ENCODE measurements at places on chromosomes 12 and 14.

DNA sequence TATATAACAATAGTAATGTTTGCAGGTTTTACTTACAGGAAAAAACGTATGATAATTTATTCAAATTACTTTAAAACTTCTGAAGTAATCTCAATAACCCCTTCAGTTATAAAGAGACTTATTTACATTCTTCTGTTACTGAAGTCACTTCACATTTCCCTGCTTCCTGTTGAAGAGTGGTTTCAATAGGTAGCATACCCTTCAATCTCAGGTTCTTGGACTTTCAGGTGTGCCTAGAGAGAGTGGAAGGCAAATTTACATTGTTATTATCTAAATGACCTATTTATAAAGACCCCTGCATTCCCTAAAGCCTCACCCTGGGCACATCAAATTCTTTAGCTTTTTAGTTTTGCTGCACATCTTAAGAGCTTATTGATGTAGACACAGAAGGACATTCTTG, 137.6 kb upstream of the AEBP2 start:
- DNase-seq, result no peak

DNA sequence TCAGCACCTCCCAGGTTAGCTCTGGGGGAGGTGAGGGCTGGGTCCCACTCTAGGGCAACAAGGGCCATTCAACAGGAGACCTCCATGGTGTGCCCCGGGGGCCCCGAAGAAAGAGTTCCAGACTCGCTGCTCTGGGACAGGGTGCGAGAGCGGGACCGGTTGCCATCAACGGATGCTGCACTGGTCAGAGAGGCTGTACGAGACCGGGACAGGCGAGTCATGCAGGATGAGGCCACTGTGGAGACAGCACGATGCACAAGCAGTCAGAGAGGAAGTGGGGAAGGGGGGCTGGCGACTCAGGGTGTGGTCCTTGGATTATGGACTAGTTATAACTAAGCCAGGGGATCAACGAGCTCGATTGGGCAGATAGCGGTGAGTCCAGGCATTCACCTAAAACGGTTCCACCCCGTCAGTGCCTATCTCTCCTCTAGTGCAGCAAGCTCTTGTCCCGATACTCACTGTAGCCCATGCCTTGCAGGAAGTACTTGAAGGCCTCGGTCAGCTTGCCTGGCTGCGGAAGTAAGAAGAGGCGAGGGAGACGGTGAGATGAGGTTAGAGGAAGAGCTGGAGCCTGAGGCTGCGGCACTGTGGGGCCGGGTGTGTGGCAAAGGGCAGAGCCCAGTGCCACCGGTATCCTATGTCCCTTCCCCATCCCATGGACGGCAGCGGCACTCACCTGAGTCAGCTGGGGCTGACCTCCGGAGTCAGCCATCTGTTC, 7.2 kb downstream of the NDRG2 start:
- DNase-seq, result no peak

GRCh38 chr12:115017346-115017745, 333.4 kb upstream of the TBX3 start:
- no peak for DNase-seq

- no peak for DNase-seq
Measured at GRCh38 chr14:76829013-76829365, 2.8 kb downstream of the LRRC74A start.

DNA sequence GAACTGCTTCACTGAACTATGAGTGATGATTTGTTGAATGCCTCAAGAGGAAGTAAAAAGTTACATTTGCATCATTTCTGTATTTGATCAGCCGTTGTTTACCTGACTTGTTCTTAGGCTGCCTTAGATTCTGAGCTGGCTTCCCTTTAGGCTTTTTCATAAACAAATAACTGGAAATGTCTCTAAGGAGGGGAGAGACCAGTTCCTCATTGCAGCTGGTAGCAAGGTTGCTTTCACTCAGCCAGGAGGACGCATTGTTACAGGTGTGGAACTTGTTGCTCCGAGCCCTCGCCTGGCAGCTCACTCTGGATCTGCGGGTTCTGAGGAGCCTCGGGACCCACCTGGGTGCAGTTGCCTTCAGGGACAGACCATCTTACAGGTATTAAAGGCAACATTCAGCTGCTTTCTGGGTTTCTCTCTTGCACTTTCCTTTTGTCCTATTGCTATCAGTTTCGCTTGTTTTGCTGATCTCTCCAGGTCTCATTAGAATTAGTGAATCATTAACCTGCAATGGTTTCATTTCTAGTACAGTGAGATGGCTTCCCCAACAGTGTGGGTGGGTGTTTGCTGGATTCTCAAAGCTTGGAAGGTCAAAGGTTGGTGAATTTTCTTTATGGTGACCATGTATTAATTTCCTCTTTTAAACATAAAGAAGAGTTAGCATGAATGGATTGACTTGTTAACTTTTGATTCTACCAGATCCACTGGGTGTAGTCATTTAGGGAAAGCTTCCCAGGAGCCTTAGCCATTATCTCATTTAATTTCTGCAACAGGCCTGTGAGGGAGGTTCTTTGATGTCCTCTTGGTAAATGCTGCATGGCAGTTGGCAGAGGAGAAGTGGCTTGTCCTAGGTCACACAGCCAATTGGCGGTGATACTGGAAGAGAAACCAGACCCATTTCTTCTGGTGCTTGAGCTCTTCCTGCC, at the start of gene PLEKHG7:
TSS of gene PLEKHG7 (plus strand) at position 236 of the 926 bp plus-strand sequence. CDS start 3,643 bp downstream, outside the sequence.
- DNase-seq, result no peak

DNA sequence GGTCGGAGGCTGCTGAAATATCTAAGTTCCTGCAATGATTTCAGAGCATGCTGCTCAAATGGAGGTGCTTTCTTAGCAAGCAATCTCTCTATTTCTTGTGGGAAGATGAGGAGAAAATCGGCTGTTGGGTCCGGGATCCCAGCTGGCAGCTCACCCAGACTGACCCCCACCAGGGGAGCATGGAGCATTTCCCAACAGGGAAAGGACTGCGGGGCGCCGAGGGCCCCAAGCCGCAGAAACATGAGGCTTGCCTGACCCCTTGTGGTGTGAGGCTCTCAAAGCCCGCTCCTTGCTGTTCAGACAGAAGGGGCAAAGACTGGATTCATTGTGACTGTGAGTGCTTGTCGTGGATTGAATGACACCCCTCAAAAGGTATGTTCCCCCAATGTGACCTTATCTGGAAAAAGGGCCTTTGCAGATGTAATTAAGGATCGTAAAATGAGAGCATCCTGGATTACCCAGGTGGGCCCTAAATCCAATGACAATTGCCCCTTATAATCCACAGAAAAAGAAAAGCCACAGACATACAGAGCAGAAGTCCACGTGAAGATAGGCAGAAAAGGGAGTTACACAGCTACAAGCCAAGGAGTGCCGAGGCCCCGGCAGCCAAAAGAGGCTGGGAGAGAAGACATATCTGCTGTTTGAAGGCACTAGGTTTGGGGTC, 116.3 kb upstream of the VASH1 start:
- no peak for DNase-seq

DNA sequence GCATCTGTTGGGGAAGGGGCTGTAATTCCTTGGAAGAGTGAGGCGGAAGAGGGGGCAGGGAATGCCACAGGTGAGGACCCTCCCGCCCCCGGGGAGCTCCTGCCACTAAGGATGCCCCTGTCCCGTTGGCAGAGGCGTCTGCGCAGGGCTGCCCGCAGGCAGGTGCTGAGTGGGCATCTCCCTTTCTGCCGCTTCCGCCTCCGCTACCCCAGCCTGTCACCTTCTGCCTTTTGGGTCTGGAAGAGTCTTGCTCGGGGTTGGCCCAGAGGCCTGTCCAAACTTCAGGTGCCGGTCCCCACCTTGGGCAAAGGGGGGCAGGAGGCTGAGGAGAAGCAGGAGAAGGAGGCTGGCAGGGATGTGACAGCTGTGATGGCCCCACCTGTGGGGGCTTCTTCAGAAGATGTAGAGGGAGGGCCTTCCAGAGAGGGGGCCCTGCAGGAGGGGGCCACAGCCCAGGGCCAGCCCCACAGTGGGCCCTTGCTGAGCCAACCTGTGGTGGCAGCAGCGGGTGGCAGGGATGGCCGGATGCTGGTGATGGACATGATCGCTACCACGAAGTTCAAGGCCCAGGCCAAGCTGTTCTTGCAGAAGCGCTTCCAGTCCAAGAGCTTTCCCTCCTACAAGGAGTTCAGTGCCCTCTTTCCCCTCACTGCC, 10.0 kb downstream of the VRTN start:
- no peak for DNase-seq

GRCh38 chr12:18849080-18849479, 111.2 kb downstream of the CAPZA3 start:
- DNase-seq, result no peak

DNA sequence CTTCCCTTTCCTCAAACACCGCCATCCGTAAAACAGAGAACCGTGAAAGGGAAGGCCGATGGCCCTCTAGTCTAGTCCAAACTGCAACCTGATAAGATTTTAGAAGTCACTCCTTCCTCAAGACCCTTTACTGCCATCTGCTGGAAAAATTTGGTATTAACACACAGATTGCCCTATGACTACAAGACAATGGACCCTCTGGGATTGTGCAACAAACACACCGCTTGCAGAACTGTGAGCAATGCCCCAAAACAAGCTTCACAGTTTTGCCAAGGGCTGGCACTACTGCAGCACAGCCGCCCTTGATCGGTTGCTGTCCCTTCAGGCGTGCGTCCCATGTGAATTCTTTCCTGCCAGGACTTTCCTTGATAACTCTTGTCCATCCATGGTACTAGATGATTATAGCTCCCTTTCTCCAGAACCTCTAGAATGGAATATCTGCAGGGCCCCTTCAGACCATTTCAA, 23.1 kb downstream of the LLPH start:
- DNase-seq, result no peak

DNA sequence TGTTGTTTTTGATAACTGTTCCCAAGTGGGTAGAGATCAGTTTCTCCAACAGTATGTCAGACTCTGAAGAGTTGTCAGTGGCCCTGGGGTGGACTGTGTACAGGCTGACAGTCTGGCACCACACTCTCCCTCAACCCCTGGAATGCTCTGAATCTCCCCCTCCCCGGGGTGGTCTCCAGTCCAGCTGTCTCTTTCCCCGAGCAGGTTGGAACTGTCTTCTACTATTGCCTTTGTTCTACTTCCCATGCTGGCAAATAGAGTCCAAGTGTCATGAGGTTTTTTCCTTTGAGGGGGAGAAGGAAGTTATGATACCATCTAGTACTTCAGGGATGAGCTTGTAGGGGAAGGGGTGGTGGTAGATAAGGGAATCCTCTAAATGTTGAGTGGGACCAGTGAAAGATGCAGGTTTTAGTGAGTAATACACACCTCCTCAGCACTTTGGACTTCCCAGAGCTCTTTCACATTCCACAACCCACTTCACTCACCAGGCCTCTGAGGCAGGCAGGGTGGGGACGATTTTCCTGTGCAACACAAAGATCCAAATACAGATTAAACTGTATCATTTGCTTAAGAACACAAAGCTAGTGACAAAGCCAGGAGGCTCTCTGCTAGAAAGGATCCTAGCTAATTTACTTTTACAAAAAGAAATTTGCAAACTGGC, 170.7 kb upstream of the GZMB start:
- no peak for DNase-seq

DNA sequence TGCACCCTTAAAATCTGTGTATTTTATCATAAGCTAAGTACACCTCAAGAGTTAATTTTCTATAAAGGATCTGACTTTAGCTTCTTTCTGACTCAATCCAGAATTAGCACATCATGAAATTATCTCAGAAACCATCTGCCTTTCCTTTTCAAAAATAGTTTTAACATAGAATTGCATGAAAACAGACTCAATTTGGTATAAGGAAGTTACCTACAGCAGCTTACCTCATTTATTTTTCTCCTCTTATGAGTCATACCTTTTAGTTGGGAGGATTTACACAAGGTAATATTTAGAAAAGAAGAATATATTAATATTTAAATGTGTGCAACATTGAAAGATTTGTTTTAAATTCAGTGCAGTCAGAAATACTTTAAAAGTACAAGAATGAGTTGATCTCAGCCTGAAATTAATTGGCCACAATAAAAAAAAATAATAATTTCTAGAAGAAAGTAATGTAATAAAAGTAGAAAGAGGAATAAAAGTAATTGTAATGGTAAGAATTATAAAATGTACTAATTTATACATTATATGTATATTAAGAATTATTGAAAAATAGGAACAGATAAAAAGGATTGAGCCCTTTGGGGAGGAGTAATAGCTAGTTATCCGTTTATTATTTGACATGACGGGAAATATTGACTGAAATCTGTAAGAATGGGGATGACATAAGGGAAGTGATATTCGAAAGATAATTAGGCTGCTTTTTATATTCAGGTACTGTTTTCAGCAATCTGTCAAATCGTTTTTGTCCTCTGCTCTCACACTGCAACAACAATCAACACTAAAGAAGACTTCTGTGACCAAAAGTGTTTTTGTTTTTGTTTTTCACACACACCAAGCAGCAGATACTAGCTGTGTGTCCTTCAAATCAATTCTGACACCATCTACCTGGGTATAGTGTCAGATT, 20.5 kb downstream of the ADAM21 start:
- DNase-seq, result no peak

- no peak for DNase-seq
Measured at GRCh38 chr12:116687888-116688287, 50.0 kb downstream of the SPRING1 start.

DNA sequence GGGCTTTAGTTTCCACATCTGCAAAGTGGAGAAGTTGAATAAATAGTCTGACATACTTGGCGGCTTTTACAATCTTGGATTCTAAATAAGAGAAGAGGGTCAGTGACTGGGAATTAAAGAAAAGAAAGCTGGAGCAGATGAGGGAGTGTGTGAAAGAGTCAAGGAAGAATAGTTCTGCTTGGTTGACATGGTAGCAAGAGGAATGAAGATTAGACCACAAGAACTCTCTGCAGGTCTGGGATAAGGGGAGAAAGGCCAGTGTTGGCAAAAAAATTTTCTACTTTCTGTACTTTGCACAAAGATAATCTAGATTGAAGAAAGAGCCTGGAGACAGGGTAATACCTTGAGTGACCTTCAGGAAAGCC, 5.9 kb downstream of the ITGB7 start:
- DNase-seq, result no peak

GRCh38 chr14:75595226-75595625, 16.8 kb downstream of the FLVCR2 start:
- DNase-seq, result no peak

DNA sequence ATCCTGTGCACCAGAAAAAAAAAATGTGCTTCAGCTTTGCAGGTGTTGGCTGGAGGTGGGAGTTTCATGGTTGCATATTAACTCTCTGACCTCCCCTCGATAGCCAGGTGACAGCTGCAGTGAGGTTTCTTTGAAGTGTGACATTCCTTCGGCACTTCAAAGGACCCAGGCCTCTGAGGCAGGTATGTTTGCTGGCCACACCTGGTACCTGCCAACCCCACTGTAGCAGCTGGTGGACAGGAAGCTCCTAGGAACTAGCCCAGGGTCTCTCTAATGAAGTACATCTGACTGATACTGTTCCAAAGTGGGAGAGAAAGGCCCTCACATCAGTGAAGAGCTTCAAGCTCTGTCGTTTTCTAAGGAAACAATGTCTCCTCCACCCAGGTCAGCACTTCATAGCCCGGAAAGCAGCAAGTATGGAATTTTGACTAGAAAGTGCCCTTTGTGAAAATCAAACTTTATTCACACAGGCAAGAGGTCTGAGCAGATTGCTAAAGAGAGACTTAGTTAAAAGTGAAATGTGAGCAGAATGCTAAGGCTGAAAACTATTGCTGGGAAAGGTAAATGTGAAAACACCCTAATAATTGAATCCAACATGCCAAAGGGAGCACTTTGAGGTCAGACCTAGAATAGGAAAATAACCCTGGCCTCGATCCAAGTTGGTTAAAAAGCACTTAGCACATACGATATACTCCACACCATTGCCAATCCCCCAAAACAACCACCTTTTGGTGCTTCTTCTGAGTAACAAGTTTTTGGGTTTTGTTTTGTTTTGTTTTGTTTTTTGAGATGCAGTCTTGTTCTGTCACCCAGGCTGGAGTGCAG, 71.3 kb downstream of the PHLDA1 start:
- no peak for DNase-seq

GRCh38 chr14:105354541-105354940, 40.0 kb downstream of the PACS2 start:
- DNase-seq, result no peak

Data from stimulated activated CD4-positive, alpha-beta T cell treated with anti-CD3 and anti-CD28 coated beads, TNF-alpha, amount 100 ng/mL, for 1 hour (primary cell).